ENCODE measurements at places on chromosomes 3 and 15.

- DNase-seq: peak; percentile 25
These were observed 70.0 kb downstream of the MEF2A start for GRCh38 chr15:99635794-99636193.

GRCh38 chr3:120824613-120825012 lies 82.1 kb downstream of the GTF2E1 start:
- DNase-seq: no peak

DNA sequence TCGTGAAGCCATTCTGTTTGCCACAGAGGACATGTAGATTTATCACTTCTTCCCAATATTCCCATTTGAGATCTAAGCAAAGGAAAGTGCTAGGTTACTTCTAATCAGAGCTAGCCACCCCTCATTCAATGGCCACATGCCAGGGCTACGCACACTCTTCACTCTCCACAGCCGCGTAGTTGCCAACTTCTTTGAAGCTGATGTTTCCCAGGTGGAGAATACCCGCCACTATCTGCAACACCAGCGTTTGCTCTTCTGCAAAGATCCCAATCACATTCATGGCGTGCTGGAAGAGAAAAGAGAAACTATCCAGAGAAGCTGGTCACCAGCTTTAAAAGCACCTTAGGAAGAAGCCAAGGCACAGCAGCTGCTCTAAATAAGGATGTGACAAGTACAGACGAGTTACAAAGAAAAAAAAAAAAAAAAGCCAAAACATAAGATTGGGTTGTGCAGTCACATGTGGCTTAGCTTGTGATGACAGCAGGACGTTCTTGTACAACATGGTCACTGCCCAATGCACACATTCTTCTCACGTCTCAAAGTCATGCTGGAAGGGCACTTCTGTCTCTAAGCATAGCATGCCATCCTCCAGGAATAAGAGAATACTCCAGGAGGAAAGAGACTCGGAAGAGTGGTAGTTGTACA lies 16.4 kb downstream of the LDHAL6B start:
- no peak for DNase-seq

GRCh38 chr3:105730801-105731354 lies 137.9 kb downstream of the CBLB start:
- peak; percentile 8 for DNase-seq

GRCh38 chr3:64655160-64655559 lies 32.6 kb downstream of the ADAMTS9 start:
- DNase-seq: no peak

DNA sequence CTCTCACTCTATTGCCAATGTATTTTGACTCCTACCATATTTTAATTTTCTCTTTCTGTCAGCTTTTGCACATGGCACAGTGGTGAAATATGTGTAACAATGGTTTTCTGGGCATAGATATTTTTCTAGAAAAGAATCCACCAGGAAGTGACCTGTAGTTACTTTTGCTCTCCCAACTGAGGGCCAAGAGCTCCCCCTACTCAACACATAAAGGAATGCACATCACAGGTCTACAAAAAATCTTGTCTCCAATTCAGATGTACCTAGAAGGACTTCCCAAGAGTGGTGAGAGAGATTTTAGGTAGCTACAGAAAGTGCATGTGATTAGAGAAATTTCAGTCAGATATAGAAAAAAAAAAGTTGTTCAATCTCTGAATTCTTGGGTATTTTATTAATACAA lies 15.6 kb downstream of the CPA3 start:
- DNase-seq: no peak

GRCh38 chr15:29057856-29058255 lies 172.1 kb downstream of the APBA2 start:
- DNase-seq: no peak

GRCh38 chr3:22966349-22966748 lies 236.8 kb upstream of the UBE2E2 start:
- DNase-seq: no peak

- no peak for DNase-seq
These were observed 794.3 kb downstream of the NR2F2 start for GRCh38 chr15:97124790-97125189.

- DNase-seq: peak; percentile 48
These were observed 31.7 kb upstream of the MNS1 start for GRCh38 chr15:56496635-56497034.

GRCh38 chr15:99954361-99955180 lies 221.3 kb upstream of the LYSMD4 start:
- DNase-seq: no peak

DNA sequence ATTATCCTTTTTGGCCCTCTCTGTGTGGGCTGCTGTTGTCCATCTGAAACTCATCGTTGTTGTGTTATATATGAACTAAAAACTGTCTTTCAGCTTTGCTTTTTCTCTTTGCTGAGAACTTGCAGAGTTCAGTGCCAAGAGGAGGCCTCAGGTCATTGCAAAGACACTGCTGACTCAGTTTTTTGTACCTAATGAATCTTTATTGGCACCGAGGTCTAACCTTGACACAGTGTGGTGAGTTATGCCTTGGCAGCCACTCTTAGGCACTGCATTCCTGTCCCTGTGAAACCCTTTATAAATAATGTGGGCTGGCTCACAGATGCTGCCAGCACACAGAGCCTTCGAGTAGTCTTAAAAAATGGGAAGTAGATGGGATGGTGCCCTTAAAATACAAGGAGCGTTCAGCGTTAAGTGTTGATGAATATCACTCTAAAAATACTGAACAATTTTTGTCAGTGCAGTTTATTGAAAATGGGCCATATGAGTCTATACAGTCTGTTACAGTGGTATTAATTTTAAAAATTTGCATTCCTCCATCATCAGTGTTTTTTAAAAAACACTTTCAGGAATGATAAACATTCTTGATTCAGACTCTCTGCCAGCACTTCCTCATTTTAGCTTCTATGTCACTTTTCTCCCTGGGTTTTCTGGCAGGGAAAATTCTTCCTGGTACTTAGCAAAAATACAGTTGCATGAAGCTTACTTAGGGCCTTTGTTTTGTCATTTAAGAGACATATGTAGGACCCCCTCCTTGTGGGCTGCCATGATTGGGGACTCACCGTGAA lies 234.1 kb downstream of the CACNA2D3 start:
- no peak for DNase-seq

GRCh38 chr3:197280156-197280555 lies 18.3 kb downstream of the DLG1 start:
- DNase-seq: no peak

DNA sequence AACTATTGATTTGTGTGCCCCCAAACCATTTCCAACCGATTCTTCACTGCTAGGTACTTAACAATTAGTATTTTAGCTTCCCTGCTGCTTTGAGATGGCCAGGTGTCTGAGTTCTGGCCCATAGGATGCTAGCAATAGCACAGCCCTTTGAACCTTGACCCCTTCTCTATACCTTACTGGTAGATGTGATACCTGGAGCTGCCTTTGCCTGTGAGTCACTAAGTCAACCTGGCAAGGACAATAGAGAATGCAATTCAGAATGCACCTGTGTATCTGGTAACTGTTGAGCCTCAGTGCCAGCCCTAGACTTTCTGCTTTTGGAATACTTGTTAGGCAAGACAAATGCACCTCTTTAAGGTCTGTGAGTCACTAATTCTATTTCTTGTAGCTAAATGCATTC lies 467.4 kb downstream of the GRM7 start:
- DNase-seq: no peak

DNA sequence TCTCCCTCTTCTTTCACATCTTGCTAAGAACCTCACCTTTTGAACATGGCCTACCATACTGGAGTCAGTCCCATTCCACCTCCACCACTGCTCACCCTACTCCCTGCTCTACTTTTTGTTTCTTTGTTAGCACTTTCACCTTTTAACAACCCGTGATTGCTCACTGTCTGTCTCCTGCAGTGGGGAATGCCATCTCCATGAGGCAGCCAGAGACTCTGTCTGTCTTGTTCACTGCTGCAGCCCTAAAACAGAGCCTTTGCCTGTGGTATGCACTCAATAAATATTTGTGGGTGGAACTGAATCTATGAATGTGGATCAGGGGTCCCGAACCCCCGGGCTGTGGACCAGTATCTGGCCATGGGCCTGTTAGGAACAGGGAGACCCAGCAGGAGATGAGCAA lies 16.5 kb upstream of the TLE3 start:
- DNase-seq: no peak

DNA sequence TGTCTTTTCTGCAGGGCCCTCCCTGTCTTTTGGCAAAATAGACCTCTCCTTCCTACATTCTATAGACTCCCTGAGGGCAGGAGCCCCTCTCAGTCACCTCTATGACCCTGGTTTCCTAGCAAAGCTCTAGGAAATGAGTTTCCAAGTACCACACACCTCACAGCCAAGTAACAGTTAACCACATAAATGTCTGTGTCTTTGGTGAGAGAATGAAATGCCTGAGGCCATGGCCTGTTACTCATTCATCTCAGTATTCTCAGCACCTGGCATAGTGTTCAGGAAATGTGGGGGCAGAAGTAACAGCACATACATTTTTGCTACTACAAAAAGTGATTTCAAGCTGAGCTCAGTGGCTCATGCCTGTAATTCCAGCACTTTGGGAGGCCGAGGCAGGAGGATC lies 21.0 kb downstream of the RFT1 start:
- peak; percentile 96 for DNase-seq

DNA sequence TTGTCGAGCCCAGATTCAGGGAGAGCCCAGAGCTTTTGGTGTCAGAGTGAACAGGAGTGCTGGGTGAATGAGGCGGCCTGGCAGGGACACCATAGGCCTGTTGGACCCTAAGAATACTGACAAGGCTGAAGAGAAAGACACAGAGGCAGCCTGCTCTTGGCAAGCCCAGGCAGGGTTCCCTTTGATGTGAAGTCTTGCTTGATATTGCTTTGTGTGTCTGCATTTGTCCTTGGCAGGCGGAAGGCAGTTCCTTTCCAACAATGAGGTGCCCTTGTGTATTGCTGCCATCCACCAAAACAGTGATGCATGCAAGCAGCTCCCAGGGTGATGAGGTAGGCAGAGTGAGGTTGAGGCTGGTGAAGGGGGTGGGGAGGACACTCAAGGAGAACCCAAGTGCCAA lies 152.7 kb upstream of the TSC22D2 start:
- DNase-seq: peak; percentile 61

All from mammary epithelial cell (primary cell).